ENCODE measurements at places on chromosomes 3 and 15. TPM values are rescaled to one million over a fixed set of nuclear protein-coding genes. Genes with fewer than 3 reads are reported as not detected.

GRCh38 chr3:186070550-186070949, 38.3 kb downstream of the ETV5 start:
- DNase-seq: no peak
- no peaks in the 10 kb centered on the region for H3K27me3 ChIP-seq
- no peak overlapping the region for H3K27ac ChIP-seq
- H3K4me3 ChIP-seq: no peak overlapping the region
- H3K4me1 ChIP-seq: no peaks in the 10 kb centered on the region

- no peak for DNase-seq
- H3K27ac ChIP-seq: no peak overlapping the region
- H3K4me1 ChIP-seq: no peaks in the 10 kb centered on the region
Measured at GRCh38 chr15:66100761-66101160, 152.8 kb downstream of the MEGF11 start.

DNA sequence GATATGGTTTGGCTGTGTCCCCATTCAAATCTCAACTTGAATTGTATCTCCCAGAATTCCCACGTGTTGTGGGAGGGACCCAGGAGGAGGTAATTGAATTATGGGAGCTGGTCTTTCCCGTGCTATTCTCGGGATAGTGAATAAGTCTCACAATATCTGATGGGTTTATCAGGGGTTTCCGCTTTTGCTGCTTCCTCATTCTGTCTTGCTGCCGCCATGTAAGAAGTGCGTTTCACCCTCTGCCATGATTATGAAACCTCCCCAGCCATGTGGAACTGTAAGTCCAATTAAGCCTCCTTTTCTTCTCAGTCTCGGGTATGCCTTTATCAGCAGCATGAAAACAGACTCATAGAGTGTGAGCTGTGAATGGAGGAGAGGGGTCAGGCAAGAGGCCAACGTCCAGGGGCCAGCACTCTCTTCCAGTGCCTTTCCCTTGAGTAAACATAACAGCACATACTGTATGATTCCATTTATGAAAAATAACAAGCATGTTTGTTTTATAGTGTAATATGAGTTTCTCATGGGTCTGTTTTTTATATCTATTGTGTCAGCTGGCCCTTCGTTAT, 16.3 kb upstream of the LCTL start:
- no peaks in the 10 kb centered on the region for H3K36me3 ChIP-seq
- DNase-seq: no peak
- H3K4me1 ChIP-seq: peaks cover 4% of the 10 kb centered on the region
- no peaks in the 10 kb centered on the region for H3K27me3 ChIP-seq

GRCh38 chr15:31328428-31328968, 1.9 kb downstream of the KLF13 start:
- H3K27ac ChIP-seq: peak overlapping the region; percentile 99
- peaks cover 5% of the 10 kb centered on the region for H3K4me1 ChIP-seq
- H3K36me3 ChIP-seq: no peaks in the 10 kb centered on the region
- no peaks in the 10 kb centered on the region for H3K27me3 ChIP-seq
- H3K4me3 ChIP-seq: peak overlapping the region; percentile 90
- no peak for DNase-seq

GRCh38 chr3:127851899-127852298, 29.6 kb upstream of the MGLL start:
- no peaks in the 10 kb centered on the region for H3K36me3 ChIP-seq
- no peak overlapping the region for H3K27ac ChIP-seq
- no peaks in the 10 kb centered on the region for H3K4me1 ChIP-seq

DNA sequence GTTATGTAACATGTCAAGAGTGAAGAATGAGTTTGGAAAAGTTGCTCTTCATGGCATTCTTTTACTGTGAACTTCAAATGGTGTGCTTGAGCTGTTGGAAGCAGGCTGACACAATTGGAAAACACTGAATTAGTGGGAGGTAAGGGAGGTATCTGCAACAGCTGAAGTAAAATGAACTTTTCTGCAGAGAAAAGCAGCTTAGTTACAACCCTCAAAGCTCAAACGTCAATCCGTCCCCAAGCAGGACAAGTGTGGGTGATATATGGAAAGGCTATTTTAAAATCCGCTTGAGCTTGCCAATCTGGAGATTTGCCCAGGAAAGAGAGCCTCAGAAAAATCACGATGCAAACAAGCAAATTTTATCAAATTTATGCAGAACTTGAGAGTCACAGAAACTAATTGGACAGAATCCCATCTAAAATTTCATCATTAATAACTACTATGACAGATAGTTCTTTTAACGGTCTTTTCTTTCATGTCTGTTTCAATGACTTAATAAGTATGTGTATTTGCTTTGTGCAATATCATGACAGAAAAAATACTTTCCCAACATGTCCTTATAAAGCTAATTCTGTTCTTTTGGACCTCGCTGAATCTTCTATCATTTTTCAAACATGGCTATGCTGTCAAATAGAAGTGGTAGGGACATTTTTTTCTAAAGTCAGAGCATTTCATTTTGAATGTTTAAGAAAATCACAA, 266.6 kb upstream of the SLITRK3 start:
- no peak overlapping the region for H3K27ac ChIP-seq
- no peak overlapping the region for H3K4me3 ChIP-seq
- H3K27me3 ChIP-seq: no peaks in the 10 kb centered on the region
- DNase-seq: no peak
- H3K36me3 ChIP-seq: no peaks in the 10 kb centered on the region

DNA sequence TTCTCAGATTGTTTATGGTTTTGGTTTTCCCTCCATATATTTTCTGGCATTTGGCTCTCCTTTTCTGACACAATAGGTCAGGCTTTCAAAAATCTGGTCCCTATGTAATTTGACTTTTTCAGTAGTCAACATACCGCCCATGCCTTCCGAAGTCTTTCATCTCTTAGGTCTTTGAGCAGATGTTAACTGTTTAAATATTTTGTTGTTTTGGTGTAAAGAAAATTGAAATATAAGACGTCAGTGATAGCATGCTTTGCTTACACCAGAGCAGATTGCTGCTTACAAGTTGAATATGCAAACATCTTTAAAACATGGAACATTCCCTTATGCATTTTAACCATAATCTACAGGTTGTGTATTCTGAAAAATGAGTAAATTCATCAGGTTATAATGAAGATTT, 233.0 kb downstream of the PTPRG start:
- no peaks in the 10 kb centered on the region for H3K27me3 ChIP-seq
- no peaks in the 10 kb centered on the region for H3K4me1 ChIP-seq
- DNase-seq: no peak
- H3K27ac ChIP-seq: no peak overlapping the region
- no peaks in the 10 kb centered on the region for H3K36me3 ChIP-seq

Gene TMC3
- total RNA-seq: not detected
